DMS 273 treated with DMSO at 0.1 percent for 48 hours (cell line): ENCODE measurements at places on chromosomes 13 and 19.

- no peak for DNase-seq
Measured at GRCh38 chr13:53873558-53873957, 844.9 kb downstream of the OLFM4 start.

- DNase-seq, result no peak
Measured at GRCh38 chr13:59691501-59692066, 472.1 kb downstream of the DIAPH3 start.

DNA sequence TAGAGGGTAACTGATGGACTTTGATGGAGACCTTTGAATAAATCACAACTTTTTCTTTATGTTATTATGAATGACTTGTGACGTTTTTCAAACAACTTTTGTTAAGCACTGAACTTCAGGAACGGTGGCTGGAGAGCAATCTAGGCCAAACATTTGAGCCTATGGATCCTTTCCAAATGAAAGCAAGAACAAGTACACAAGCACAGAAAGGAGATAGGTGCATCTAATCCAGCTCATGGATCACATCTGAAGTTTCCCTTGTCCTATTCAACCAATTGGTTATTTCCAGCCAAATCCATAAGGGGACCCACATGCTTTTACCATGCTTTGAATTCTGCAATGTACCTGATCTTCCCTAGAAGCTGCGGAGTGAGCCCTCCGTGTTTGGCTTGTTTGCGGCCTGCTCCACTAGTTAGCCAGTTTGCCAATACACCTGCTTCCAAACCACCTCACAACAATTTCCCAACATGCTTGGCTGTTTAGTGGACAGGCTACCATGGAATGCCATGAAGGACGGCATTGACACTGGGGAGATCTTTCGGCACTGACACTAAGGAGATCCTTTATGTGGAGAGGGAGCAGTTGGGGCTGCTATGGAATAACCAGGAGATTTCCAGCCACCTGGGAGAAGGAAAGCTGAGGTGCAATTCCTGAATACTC is 315.9 kb downstream of the DNAJC15 start:
- DNase-seq, result no peak

- DNase-seq, result no peak
Measured at GRCh38 chr13:108741930-108742329, 112.5 kb downstream of the MYO16 start.

- DNase-seq, result no peak
Measured at GRCh38 chr13:98471934-98472333, 105.0 kb downstream of the STK24 start.

DNA sequence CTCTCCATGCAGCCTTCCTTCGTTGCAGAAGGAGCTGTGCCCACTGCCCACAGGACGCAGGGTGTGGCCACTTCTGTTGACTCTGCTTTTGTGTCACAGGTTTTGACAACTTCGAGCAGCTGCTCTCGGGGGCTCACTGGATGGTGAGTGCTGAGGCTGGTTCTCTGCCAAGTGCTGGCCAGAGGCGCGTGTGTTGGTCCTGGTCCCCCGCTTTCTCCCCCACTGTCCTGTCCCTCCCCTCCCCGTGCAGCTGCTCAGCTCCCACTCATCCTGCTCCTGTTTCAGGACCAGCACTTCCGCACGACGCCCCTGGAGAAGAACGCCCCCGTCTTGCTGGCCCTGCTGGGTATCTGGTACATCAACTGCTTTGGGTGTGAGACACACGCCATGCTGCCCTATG is 10.6 kb upstream of the PDCD2L start:
- no peak for DNase-seq

DNA sequence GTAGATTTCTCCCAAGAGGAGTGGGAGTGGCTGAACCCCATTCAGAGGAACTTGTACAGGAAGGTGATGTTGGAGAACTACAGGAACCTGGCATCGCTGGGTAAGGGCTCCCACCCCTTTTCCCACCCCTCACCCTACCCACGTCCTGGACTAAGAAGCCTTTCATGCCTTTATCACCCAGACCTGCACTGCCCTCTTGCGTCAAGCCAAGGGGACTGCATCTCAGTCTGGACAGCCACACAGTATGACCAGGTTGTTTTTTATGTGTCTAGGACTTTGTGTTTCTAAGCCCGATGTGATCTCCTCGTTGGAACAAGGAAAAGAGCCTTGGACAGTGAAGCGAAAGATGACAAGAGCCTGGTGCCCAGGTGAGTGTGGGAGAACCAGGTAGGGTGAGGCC is 8.8 kb downstream of the ZFP28 start:
- DNase-seq, result no peak

- DNase-seq, result no peak
Measured at GRCh38 chr13:68174893-68175292, 944.8 kb upstream of the PCDH9 start.

- DNase-seq, result no peak
Measured at GRCh38 chr13:22061371-22061805, 390.5 kb downstream of the FGF9 start.

DNA sequence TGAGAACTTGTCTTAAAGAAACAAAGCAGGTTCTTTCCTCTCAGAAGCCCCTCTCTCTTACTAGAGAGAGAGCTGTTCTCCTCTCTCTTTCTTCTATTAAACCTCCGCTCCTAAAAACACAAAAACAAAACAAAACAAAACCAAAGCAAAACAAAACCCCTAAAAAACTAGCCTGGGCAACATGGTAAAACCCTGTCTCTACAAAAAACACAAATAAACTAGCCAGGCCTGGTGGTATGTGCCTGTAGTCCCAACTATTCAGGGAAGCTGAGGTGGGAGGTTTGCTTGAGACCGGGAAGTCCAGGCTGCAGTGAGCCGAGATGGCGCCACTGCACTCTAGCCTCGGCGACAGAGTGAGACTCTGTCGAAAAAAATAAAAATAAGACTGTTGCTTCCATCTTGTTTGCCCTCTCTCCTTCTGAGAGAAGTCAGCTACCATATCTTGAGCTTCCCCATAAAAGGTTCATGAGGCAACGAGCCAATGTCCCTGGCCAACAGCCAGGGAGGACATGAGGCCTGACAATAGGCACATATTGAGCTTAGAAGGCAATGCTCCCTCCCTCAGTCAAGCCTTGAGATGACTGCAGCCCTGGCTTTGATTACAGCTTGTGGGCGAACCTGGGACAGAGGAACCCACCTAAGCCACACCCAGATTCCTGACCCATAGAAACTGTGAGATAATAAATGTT is 17.5 kb upstream of the FLT3 start:
- no peak for DNase-seq

DNA sequence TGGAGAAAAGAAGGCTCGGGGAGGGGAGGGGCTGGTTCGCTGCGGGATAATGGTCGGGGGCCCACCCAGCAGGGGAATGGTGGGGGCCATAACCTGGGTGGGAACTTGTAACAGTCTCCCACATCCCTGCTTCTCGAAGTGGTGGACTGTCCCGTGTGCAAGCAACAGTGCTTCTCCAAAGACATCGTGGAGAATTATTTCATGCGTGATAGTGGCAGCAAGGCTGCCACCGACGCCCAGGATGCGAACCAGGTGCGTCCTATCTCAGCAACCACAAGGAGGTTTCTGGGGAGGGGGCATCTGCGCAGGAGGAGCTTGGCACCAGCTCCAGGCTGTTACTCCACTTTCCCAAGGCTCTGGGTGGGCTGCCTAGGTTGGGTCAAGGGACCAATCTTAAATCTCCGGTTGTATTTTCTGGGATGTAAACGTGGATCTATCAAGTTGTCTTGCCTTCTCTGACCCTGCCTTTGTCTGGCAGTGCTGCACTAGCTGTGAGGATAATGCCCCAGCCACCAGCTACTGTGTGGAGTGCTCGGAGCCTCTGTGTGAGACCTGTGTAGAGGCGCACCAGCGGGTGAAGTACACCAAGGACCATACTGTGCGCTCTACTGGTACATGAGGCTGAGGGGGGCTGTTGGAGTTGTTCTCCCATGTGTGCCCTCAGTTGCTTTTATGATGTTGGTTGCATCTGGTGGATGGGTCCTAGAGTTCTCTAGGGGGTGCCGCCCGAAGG is 1.6 kb downstream of the TRIM28 start:
- no peak for DNase-seq

DNA sequence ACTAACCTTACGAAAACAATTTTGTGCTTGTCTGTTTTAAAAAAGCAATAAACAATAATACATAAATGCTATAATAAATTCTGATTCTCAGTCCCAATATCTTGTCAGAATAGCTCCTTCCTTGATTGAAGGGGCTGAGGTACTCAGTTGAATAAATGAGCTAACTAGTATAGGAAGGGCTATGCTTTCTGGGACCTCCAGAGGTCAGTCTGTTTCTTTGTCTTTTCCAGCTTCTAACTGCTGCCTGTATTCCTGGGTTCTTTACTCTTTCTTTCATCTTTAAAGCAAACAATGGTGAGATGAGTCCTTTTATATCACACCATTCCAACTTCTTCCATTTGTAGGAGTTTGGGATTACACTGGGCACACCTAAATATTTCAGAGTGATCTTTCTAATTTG is 1297.0 kb upstream of the ATXN8OS start:
- DNase-seq, result no peak

DNA sequence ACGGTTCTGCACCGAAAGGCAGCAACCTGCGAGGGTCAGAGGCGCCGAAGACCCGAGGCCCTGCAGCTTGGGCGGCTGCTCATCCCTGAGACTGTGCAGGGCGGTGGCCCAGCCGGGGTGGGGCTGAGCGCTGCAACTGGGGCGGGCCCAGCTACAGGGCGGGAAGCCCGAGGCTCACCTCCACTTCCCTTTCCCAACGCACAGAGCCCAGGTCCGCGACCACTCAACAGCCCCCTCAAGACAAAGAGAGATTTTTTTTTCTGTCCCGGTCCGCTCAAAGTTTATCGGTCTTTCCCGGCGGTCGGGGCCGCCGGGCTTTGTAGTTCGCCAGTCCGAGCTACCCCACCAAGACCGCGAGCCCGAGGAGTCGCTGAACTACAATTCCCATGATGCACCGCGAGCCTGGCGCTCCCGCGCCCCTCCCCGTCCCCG is 573 bp downstream of the KATNAL1 start:
- peak; percentile 50 for DNase-seq

DNA sequence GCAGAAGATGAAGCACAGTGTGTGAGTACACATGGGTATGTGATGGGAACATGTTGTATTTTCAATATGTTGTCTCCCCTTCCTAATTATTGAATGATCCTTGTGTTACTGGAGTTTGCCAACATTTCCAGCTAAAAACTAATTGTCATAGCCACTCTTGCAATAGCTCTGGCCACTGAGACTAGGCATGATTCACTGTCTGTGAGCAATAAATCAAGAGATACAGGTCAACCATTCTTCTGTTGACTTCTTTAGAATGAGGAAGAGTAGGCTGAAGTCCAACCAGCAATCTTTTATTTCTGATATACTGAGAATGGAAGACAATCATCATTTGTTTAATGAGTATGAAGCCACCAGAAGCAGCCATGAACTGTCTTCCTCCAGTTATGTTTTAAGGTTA is 413.9 kb downstream of the SLITRK5 start:
- DNase-seq, result no peak

DNA sequence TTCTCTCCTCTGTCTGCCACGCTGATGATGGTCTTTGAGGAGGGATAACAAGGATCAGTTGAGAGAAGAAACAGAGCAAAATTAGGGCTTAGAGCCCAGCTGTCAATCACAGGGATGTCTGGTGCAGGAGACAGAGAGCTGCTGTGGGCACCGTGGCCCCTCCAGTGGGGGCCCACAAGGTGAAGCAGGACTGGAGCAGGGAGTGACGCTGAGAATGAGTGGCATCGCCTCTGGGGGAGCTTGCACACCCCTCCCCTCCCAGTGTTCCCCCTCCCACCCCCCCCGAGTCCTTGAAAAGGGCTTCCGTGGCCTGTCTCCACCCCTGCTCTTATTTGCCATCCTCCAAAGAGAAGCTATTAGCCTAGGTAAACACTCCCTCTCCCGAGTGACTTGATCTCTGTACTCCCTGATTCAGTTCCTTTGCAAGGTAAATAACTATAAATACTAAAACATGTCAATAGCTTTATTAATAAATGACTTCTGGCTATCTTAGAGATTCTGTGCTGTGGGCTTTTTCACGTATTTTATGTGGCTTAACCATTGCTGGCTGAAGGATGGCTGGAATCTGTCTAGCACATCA is 440.0 kb downstream of the ZNF536 start:
- DNase-seq, result no peak

GRCh38 chr13:70014337-70014736 is 93.3 kb upstream of the ATXN8OS start:
- no peak for DNase-seq

DNA sequence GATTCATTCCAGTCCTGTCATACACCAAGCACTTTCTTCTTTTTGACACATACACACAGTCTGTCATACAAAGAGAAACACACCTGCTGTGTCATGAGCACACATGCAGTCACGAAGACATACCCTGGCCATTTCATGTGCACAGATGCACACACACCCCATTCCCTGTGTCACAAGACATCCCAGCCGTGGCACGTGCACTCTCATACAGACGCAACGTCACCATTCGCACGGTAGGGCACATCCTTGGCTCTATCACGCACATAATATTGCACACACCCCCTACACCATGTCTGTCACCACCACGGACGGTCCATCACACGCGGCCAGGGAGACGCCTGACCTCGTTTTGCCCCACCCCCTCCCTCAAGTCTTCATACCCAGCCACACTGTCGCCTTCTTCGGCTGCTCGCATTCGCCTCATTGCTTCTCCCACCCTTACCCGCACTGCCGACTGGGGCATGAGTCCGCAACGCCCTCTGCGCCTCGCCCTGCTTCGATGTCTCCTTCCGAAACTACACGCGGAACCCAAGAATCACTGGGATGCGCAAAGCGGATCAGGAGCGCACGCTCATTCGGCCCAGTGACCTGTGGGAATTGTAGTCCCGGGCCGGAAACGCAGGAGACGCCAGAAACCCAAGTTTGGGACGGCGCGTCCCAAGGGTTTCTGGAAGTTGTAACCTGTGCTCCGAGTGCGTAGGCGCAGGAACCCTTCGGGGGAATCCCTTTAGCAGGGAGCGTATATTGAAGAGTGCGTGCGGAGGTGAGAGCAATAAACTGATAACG is 6.8 kb upstream of the ZNF283 start:
- no peak for DNase-seq

GRCh38 chr13:50509167-50509566 is 334.3 kb downstream of the DLEU7 start:
- DNase-seq, result no peak

DNA sequence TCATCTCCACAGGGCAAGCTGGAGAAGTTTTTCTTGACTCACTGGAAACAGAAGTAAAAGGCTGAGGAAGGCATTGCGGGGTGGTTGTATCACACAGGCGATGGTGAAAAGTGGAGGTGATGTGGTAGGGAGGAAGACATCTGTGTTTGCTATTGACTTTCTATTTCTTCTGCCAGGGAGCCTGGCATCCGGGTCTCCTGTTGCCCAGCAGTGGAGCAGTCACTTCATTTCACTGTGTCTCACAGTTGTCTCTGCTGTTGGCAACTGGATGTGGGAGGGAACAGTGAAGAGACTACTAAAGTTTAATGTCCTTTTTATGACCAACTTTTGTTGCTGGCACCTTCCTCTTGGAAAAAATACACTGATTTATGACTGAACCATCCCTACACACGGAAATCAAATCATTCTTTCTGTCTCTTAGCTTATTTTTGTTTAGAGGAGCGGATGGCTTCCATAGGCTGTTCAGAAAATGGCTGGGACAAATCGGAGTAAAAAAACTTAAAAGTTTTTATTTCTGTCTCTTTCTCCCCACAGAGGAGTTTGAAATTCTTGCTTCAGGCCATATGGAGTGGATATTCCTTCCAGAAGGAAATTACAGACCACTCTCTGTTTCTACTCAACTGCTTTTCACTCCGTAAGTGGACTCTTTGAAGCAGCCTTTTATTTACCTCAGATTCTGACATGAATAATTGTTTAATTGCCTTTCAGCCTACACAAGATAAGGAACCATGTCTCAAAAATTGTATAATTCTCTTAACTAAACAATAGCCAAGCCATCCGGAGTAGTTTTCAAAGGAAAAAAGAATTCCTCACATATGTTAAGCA is 23.8 kb upstream of the MEDAG start:
- no peak for DNase-seq
